IPS DF 6.9 (cell line): ENCODE measurements at places on chromosomes 2 and 18.

DNA sequence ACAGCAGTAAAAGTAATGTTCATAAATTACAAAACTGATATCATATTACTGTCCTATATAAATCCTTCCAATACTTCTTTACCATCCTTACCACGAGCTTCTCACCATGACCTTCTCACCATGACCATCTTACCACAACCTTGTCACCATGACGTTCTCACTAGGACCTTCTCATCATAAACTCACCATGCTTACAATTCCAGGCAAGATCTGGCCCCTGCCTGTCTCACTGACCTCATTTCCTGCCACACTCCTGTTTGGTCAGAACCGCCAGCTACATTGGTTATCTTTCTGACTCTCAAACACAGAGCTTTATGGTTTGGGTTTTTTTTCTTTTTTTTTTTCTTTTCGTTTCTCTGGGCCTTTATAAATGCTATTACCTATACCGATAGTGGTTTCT, 827.6 kb downstream of the RNF144A start:
- DNase-seq, result no peak

DNA sequence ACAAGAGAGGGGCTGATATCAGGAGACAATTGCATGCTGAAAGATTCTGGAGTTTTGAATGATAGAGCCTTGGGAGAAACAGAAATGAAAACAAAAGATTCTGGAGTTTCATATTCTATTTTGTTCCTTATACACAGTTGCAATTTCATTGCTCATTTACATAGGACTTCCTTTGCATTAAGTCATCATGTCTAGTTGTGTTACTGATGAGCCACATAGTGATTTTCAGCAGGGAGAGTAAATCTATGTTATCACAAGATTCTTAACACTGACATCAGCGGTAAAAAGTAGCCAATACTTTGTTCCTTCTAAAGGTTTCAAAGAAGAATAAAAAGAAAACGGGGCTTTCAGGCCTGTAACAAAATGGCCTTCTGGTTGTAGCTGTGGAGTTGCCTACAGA, 7.1 kb downstream of the ADAM17 start:
- DNase-seq, result no peak

DNA sequence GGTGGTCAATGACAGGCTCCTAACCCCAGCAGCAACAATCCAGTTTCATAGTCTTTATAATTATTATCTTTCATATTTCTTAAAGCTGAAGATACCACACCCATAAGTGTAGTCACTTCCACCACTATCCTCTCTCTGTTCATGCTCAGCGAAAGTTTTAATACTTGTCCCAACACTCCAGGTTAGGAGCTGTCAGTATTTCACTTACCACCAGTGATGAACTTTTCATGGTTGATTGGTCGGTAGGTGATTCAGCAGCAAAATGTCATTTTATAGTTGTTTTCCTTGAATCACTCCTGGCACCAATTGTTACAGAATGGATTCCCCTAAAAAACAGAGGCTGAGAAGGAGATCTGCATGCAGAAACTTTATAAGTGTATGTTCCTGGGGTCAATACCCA, 324.9 kb downstream of the CCDC85A start:
- DNase-seq, result no peak

GRCh38 chr2:78418021-78418420, 607.5 kb upstream of the REG3G start:
- DNase-seq, result no peak

- no peak for DNase-seq
Measured at GRCh38 chr18:36382854-36383253, 85.3 kb downstream of the FHOD3 start.

DNA sequence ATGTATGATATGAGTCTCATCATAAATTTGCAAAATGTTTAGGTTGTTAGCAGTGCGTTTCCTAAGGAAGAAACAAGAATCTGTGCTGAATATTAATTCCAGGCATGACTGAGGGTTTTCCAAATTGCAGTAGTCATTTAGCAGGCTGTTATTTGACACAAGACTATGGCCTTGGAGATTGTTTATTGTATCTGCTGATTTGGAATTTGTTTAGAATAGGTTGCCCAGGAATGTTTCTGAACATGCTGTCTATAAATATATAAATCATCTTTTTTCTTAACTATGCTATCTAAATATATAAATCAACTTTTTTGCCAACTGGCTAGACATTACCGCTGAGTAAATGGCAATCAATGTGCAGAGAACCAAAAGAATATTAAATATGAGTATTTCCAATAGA, 90.9 kb downstream of the DOK6 start:
- no peak for DNase-seq

- DNase-seq, result no peak
Measured at GRCh38 chr2:45700407-45701013, 49.0 kb downstream of the PRKCE start.

GRCh38 chr2:111246620-111247061, 125.9 kb downstream of the BCL2L11 start:
- no peak for DNase-seq

- no peak for DNase-seq
Measured at GRCh38 chr2:74507926-74508520, 528 bp upstream of the PCGF1 start.

GRCh38 chr2:100959225-100959880, 42.7 kb upstream of the RPL31 start:
- DNase-seq, result no peak

- no peak for DNase-seq
Measured at GRCh38 chr2:45274250-45274926, 265.1 kb upstream of the SIX2 start.

- DNase-seq, result no peak
Measured at GRCh38 chr2:135021618-135022017, 25.6 kb downstream of the MAP3K19 start.

DNA sequence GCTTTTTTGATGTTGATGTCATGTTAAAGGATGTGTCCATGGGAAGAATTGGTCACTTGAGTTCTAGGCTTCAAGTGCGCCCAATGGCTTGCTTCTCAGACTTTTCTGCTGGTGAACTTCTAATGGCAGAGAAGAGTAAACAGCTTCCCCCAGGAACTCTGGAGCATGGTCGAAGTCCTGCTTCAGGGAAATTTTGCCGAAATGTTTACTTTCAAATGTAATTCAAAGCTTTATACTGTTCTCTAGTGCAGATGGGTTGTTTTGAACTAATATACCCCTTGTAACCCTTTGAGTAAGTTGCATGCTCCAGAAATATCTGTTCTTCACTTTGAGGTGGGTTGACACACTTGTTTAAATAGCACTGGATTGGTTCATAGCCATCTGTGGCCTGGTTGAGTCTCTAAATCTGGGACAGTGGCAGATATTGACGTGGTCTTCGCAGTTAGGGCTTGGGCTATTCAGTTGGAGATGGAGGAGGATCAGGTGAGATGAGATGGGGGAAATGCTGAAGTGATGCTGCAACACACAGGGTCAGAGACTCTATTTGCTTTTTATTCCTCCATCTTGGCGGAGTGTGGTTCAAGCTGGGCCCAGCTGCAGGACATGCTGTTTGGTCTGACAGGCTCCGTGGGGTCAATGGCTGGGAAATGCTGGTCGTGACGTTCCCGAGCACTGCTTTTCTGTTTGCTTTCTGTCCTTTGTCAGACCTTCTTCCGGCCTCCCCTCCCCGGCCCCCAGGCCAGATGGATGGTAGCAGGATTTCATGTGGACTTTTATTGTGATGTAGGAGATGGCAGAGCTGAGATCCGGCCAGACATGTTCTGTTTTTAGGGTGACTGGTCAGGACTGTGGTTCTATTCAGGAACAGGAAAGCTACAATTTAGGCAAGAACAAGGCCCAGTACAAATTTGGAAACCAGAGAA, 35.9 kb downstream of the MYO1B start:
- DNase-seq, result no peak

GRCh38 chr2:191421950-191422349, 176.7 kb downstream of the MYO1B start:
- DNase-seq, result no peak

GRCh38 chr2:77797088-77797487, 274.9 kb upstream of the LRRTM4 start:
- no peak for DNase-seq

DNA sequence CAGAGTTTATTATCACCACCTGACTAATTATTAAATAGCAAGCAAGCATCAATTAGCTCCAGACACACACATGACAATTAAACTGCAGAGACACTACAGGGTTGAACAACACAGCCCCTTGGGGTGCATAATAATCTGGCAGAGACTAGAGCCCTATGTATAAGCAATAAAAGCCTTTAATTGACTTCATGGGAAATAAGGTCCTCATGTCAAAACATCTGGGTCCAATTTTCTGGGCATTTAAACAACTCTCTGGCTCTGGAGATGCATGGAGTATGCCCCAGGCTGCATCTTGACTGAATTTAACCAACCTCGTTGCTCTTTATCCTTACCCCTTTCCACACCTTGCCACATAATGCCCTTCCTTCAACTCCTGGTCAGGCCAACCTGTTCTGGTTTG, 270.7 kb upstream of the THUMPD2 start:
- DNase-seq, result no peak
